ENCODE measurements at places on chromosomes 13 and 19.
A peak's percentile ranks its signal among the peaks of the same experiment; 100 is the strongest.

- no peak for DNase-seq
These were observed 89.8 kb upstream of the LSM14A start for GRCh38 chr19:34082289-34083077.

- DNase-seq, result no peak
These were observed 300.7 kb upstream of the MIR17HG start for GRCh38 chr13:91046715-91047327.

- no peak for DNase-seq
These were observed 47.6 kb upstream of the MAP3K10 start for GRCh38 chr19:40143612-40144011.

- no peak for DNase-seq
These were observed 186.2 kb downstream of the FOXO1 start for GRCh38 chr13:40480012-40480914.

GRCh38 chr13:75870397-75870903 is 234.3 kb downstream of the LMO7 start:
- DNase-seq, result no peak

DNA sequence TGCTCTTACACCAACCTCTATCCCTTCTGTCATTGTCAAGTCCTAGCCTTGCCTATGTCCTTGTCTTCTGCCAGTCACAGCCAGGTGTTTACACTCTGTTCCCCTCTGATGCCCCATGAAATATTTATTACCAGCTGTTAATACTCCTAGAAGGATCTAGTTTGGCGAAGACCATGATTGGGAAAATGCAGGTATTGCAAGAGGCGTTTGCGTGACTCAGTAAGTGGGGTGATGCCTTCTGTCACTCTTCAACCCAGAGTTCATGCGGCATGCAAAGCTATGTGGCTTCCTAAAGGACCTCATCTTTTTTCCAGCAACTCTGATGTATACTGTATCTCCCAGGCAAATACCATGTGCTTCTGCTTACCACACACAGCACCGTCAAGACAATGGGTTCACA is 81.8 kb upstream of the GJB6 start:
- no peak for DNase-seq

- no peak for DNase-seq
These were observed 52.7 kb downstream of the MYO16 start for GRCh38 chr13:108681986-108682575.

GRCh38 chr19:54364775-54365257 is at the start of gene LAIR1:
Gene LAIR1, minus strand, starts transcription at chr19:54364931. Its CDS starts 127 bp downstream, at chr19:54364804.
- peak; percentile 23 for DNase-seq

DNA sequence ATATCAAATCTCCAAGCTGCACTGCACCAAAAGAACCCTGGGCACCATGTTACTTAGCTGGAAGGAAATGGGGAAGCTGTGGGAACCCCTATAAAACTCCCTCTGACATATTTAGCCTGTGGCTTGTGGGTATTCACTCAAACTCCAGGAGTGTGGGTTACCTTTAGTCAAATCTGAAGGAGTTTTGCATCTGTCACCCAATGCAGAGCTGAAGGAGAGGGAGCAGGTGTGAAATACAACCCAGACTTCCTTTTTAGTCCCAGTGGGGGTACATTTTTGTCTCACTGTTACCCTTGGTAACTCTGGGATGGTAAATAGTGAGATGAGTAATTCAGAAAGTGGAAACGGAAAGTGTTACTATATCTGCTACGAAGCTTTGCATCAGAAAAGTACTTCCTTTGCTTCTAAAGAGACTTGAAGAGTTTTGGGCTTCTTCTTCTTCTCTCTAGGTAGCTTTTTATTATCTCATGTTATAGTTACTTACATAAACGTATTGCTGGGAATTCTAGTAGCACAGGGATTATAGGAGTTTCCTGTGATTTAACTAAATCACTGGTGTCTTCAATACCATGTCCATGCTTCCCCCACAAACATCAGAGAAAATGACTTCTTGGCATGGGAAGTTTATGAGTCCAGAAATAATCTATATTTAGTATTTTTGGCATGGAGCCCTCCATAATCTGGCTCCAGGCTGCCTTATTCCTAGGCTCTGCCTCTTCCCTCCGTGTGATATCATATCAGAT is 105.9 kb downstream of the AKAP11 start:
- DNase-seq, result no peak

GRCh38 chr19:28508666-28509065 is 704.3 kb downstream of the UQCRFS1 start:
- DNase-seq, result no peak

- DNase-seq, result no peak
These were observed 473 bp upstream of the CERS1 start for GRCh38 chr19:18896421-18896841.

GRCh38 chr13:110220471-110220870 is 86.5 kb downstream of the COL4A1 start:
- no peak for DNase-seq

- peak; percentile 5 for DNase-seq
These were observed 36.0 kb upstream of the NEK3 start for GRCh38 chr13:52195401-52195837.

DNA sequence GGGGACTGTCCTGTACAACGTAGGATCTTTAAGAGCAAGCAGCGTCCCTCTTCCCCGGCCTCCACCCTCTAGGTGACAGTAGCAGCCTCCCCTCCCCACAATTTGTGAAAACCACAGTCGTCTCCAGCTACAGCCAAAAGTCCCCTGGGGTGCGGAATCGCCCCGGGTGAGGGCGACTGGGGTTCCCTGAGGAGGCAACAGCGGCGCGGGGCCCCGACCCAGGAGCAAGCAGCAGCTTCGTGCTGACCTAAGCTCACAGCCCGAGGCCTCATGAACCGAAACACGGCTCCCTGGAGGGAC is 322 bp downstream of the ZNF558 start:
- DNase-seq, result no peak

GRCh38 chr19:46631481-46631880 is 4.5 kb downstream of the GNG8 start:
- no peak for DNase-seq

DNA sequence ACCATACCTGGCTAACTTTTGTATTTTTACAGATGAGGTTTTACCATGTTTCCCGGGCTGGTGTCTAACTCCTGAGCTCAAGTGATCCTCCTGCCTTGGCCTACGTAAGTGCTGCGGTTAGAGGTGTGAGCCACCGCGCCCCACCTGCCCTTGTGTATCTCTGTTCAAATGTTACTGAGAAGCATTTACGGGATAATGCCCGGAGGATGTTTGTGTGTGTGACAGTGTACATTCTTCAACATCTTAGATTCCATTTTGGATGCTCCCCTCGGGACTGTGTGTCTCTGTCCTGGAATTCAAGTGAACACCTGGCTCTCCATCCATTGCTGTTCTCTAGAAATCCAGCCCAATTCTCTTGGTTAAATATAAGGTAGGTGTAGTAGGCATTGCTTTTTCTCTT is 93.7 kb downstream of the NLRP12 start:
- DNase-seq, result no peak

Data from stimulated activated CD8-positive, alpha-beta memory T cell treated with anti-CD3 and anti-CD28 coated beads, Interleukin-7, amount 100 ng/mL, for 1 hour (primary cell).